ENCODE measurements at places on chromosomes 13 and 19. TPM values are rescaled to one million over a fixed set of nuclear protein-coding genes. Genes with fewer than 3 reads are reported as not detected.

GRCh38 chr19:46299695-46300094 lies 2.9 kb downstream of the HIF3A start:
- DNase-seq, result no peak

DNA sequence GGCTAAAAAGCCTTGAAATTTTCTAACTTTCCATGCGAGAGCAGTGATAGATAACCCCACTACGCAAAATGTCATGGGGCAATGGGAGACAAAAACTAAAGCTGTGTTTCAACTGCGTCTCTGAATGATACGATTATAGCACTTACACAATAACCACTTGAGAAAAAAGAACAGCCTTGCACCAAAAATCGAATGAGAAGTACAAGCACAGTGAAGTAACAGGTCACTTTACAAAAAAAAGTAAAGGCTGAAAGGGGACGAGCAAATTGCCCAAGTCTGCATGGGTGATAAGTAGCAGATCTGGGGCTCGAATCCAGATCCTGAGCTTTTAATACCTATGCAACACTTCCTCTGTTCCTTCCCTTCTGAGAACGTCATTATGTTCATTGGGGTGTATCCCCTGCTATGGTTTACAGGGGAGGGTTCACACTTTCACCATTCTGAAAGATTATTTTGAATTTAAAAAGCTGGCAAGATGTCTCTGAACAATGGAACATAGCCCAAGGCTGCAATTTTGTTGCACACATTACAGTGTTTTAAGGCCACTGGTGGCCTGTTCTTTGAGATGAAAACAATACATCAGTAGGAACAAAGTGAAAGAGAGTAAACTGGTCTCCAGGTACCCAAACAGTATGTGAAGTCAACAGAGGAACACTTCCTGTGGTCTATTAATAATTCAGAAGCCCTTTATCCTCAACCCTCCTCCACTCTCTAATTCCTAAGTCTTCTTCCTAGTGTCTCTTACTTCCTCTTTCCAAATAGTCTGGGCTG lies 3.2 kb downstream of the CPB2 start:
- no peak for DNase-seq

- DNase-seq, result no peak
Measured at GRCh38 chr19:43639519-43640423, at the start of gene CADM4. Gene CADM4, minus strand, starts transcription at chr19:43639850. Its CDS starts 60 bp downstream, at chr19:43639790.

- no peak for DNase-seq
Measured at GRCh38 chr13:84380866-84381265, 498.6 kb upstream of the SLITRK1 start.

GRCh38 chr13:76886005-76886291 lies 257 bp downstream of the KCTD12 start:
- no peak for DNase-seq

- no peak for DNase-seq
Measured at GRCh38 chr13:62625214-62625881, 1209.7 kb upstream of the PCDH20 start.

GRCh38 chr13:86445206-86445605 lies 646.0 kb upstream of the SLITRK6 start:
- no peak for DNase-seq

DNA sequence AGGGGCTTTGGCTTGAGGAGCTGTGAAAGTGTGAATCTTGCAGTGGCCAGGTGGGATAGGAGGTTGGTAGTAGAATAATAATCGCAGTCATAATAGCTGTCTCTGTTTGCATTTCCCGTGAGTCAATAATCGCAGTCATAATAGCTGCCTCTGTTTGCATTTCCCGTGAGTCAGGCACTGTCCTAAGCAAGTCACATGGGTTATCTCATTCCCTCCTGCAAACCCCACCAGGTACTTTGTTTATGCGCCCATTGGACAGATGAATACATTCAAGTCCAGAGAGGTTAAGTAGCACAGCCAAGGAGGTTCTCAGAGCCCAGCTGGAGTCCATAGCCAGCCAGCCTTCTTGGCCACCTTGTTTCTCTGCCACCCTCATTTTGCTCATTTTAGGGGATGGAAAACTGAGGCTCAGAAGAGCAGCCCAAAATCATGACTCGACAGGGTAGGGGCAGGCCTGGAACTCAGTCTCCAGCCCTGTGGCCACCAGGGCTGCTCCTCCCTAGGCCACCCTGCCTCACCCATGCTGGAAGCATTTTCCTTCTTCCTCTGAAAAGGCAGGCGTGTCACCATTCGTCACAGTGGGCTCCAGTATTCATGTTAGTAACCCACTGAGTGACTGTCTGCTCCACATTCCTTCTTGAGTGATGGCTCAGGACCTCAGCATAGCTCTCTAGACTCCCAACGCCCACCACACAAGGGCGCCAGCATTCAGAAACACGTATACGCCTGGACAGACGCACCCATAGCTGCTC lies 206.2 kb downstream of the URI1 start:
- no peak for DNase-seq

- DNase-seq, result no peak
Measured at GRCh38 chr19:21586311-21587116, 81.1 kb downstream of the ZNF429 start.

- no peak for DNase-seq
Measured at GRCh38 chr13:112748947-112749735, 59.3 kb downstream of the ATP11A start.

DNA sequence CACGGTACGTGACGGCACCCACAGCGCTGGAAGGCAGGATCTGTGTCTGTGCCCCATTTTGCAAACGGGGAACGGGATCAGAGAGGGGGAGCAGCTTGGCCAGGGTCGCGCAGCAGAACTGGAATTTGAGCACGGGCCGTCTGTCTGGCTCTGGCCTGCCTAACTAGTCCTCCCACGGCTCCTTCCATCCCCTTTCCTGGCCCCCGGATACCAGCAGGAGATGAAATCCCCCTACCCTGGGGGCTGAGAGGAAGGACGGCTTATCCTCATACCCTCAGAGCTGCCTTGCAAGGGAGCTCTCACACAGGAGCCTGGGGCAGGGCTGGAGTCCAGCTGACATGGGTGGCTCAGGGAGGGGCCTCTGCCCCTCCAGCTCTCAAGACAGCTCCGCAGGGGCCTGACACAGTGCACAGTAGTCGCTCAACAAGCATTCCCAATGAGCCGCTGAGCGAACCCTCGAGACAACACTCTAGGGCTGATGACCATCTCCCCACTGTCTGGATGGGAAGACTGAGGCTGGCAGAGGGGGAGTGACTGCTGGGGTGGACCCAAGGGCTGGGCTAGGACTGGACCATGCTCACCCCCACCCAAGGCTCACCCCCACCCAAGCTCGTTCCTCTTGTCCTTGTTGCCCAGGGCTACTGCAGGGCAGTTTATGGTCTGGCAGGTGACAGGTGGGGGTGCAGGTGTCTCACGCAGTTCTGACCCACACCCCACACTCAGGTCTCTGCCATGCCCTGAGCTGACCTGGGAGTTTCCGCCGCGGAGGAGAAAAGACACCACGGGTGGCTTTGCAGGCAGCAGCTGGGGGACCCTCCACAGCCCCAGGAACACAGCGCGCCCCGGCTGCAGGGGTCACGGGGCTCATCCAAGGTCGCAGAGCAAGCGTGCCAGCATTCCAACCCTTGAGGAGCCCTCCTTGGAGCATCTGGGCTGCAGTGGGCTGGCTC lies 4.0 kb downstream of the ZBTB7A start:
- DNase-seq, result no peak

DNA sequence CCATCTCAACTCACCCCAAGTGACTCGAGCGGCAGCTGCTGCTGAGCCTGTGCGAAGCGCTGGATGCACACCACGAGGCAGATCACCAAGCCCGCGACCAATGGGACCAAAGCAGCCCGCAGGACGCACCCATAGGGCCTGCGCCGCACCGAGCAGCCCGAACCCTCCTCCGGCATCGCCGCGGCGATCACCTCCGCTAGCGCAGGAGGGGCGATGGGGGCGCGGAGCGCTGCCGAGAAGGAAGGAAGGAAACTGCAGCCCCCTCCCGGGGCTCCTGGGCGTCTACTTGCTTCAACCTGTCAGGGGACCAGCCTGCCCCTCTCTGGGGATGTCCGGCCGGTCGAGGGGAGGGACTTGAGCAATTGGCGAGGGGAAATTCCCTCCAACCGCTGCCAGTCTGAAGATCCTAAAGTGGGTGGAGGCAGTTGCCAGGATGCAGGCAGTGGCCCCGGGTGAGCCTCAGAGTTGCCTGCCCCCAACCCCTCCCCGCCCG lies at the start of gene CD70:
CD70 (minus strand) TSS at position 324 of the 493 bp plus-strand sequence; CDS start at position 176, 148 bp downstream.
- no peak for DNase-seq

- DNase-seq, result no peak
Measured at GRCh38 chr13:98925949-98926348, 51.9 kb downstream of the DOCK9 start.

- DNase-seq, result no peak
Measured at GRCh38 chr13:26758496-26759157, 2.0 kb downstream of the GPR12 start.

GRCh38 chr13:51683597-51683996 lies 99.3 kb downstream of the WDFY2 start:
- peak; percentile 57 for DNase-seq

DNA sequence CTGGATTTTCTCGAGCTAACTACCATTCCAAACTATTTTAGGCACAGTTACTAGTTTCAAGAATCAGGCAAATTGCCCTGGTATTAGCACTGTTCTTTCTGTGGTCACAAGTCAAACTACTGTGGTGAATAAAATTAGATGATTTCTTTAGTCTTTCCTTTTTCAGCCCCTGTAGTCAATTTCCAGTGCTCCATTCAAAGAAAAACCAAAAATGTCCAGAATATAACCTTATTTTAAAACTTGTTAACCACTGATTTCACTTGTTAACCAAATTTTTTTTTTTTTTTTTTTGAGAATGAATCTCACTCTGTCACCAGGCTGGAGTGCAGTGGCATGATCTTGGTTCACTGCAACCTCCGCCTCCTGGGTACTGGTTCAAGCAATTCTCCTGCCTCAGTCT lies 50.6 kb upstream of the USPL1 start:
- no peak for DNase-seq

DNA sequence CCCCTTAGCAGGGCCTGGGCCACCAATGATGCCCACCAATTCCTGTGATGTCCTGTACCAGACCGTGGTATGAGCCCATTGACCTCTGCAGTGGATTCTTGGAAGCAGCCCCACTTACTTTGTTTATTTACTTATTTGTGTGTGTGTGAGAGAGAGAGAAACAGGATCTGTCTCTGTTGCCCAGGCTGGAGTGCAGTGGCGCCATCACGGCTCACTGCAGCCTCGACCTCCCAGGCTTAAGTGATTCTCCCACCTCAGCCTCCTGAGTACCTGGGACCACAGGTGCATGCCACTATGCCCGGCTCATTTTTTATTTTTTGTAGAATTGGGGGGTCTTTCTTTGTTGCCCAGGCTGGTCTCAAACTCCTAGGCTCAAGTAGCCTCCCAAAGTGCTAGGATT lies 13.0 kb downstream of the MYO9B start:
- no peak for DNase-seq

DNA sequence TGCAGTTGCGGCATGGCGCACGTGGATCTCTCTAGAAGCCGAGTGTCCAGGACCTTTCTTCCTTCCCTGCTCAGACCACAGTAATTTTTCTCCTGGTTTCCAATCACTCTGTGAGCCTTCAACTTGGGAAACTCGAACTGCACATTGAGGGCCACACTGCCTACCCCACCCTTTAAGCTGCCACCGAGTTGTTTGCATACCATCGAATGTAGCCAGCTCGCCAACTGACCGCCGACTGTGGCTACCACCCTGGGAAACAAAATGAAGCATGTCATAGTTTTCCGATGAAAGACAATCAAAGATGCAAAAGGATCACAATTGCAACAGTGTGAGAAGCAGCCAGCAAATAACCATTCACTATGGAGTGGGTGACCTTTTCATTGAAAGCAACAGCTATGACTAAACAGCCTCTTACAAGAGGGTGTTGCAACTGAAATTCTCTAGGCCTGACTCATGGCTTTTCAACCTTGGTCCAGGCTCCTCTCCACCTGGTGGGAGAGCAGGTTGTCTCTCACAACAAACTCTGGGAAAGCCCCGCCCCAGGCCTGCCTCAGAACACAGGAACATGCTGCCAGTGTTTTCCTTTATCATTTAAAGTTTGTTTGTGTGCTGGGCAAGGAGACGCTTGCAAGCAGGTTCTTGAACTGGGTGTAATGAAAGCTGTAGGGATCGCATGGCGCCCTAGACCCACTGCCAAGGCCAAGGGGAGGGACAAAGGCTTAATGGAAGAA lies 141.7 kb upstream of the SERP2 start:
- DNase-seq, result no peak

- DNase-seq, result no peak
Measured at GRCh38 chr13:77696006-77696878, 1.2 kb upstream of the SLAIN1 start.

DNA sequence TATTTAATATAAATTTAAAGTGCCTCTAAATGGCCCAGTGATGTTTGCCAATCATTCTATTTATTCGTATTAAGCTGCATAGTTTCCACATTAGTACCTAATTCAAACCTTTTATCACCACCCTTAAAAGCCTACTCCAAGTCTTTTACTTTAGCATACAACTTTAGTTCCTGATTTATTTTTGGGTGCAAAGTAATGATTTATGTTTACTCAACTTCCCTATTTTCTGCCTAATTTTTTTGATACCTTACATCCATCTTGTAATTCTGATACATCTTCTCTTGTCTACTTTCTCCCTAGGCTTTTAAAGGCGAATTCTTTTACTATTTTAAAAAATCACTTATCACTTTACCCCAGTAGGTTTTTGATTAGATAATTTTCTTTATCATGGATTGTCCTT lies 2651.1 kb upstream of the PCDH20 start:
- no peak for DNase-seq

GRCh38 chr13:43245374-43245964 lies 222.1 kb downstream of the DNAJC15 start:
- no peak for DNase-seq

DNA sequence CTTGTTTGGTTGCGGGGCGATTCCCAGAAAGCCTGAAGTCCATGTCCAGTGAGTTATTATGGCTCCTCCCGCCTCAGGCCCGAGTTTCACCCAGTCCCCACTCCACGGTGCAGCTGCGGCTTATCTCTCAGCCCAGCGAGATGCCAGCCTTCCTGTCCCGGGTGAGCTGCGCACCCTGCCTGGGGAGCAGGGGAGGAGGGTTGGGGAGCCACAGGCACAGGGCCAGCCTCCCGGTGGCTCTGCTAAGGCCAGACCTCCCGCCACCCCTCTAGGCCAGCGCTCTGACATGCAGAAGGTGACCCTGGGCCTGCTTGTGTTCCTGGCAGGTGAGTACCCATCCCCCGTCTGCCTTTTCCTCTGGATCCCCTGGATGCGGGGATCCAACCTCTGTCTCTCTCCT lies 3.5 kb downstream of the FXYD3 start:
- DNase-seq, result no peak

Gene CLEC17A
- 0.17 TPM for polyA plus RNA-seq

Gene ZNF787
- 11.1 TPM for polyA plus RNA-seq

Gene ONECUT3
- polyA plus RNA-seq, result not detected

Gene HOOK2
- 34.5 TPM for polyA plus RNA-seq

Gene POU2F2
- polyA plus RNA-seq, result 1.1 TPM

Gene CYP4F2
- 0.41 TPM for polyA plus RNA-seq

Gene SERPINE3
- polyA plus RNA-seq, result 0.31 TPM

Gene FPR3
- 0.17 TPM for polyA plus RNA-seq

Gene KCNC3
- polyA plus RNA-seq, result 27.1 TPM

Gene ZNF780B
- polyA plus RNA-seq, result 21.5 TPM
